CD8-positive, alpha-beta T cell (primary cell): ENCODE measurements at places on chromosomes 2 and 18. TPM values are rescaled to one million over a fixed set of nuclear protein-coding genes. Genes with fewer than 3 reads are reported as not detected.

DNA sequence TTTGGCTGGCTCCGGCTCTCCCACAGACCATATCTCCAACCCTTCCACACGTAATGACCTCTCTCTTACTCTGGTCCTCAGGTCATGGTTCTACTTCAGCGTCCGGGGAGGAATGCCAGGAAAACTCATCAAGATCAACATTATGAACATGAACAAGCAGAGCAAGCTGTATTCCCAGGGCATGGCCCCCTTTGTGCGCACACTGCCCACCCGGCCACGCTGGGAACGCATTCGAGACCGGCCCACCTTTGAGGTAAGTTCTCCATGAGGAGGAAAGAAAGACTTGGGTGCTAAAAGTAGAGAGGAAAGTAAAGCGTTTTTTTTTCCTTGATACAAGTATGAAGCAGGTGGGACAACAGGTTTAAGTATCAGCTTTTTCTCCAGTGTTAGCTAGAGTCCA is 1.9 kb downstream of the AGBL5 start:
- DNase-seq, result no peak

DNA sequence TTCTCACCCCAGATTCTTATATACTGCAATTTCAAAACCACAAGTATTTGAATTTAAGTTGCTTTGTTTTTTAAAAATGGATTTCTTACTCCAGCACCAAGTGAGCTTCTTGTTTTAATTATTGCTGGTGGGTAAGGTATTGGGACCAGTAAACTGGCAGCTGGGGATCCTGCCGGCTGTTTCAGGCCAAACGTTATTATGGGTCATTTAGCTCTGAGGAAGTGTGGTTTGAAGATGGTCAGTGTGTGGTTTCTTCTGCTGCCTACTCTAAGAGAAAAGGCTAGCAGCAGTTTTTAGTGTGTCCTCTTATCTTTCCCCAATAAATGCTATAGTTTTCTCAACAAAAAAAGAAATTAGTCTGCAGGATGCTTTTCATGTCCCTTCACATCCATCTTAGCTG is 30.6 kb downstream of the CFAP221 start:
- DNase-seq, result no peak

- no peak for DNase-seq
Observed at GRCh38 chr2:99605036-99605435, 115.2 kb upstream of the REV1 start.

DLGAP1 gene
- total RNA-seq, result not detected

- no peak for DNase-seq
Observed at GRCh38 chr2:135555311-135555710, 24.0 kb downstream of the R3HDM1 start.

DNA sequence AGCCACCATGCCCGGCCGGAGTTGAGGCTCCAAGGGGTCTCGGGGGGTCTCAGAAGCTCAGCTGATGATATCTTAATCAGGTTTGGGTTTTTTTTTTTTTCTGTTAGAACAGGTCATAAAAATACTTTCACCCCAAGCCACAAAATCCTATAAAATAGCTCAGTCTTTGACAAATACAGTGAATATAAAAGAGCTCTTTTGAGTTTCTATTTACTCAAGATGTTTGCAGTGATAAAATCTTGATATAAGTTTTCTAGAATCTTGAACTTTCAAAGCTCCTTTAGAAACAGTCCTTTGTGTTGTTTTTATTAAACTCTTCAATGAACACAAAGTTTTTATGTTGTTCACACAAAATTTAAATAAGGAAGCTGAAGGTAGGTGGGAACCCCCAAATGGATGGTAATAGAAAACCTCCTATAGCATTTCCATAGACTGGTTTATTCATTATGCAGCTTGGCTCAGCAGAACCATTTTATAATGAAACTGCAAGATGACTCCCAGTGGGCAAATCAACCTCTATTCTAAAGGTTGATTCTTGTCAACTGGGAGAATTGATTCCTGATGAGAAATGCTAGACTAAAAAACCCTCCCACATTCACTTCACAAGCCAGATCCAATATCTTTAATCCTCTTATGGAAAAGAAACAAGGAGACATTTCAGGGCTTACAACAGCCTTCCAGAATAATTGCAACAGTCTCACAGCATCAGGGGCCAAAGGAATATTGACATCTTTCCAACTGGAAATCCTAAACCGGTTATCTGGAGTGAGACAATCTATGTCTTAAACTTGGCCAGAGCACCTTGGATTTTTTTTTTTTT is 13.6 kb upstream of the NARS1 start:
- DNase-seq, result no peak

DNA sequence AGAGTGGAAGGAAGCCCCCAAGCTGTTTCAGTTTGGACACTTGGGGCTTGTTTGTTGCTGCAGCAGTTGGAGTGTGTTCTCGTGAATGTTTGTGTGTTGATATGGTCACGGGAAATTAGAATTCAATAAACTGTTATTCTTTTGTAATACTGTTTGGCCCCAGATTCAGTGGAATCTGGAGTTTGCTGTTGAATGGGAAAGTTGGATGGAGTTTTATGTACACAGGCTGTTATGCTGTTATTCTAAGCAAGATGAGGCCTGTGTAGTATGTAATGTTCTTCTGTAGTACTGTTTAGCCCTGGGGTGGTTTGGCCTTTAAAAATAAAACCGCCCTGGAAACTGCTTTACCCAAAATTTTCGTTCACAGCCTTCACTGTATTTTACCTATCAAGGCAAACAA is 810.4 kb upstream of the HS6ST1 start:
- DNase-seq, result no peak

SLC14A1 gene
- total RNA-seq, result 3.0 TPM

GDF7 gene
- not detected for total RNA-seq

- DNase-seq, result no peak
Observed at GRCh38 chr18:72063001-72063400, 481.1 kb downstream of the CBLN2 start.

GRCh38 chr2:42256505-42256904 is 87.4 kb downstream of the EML4 start:
- DNase-seq, result no peak

DNA sequence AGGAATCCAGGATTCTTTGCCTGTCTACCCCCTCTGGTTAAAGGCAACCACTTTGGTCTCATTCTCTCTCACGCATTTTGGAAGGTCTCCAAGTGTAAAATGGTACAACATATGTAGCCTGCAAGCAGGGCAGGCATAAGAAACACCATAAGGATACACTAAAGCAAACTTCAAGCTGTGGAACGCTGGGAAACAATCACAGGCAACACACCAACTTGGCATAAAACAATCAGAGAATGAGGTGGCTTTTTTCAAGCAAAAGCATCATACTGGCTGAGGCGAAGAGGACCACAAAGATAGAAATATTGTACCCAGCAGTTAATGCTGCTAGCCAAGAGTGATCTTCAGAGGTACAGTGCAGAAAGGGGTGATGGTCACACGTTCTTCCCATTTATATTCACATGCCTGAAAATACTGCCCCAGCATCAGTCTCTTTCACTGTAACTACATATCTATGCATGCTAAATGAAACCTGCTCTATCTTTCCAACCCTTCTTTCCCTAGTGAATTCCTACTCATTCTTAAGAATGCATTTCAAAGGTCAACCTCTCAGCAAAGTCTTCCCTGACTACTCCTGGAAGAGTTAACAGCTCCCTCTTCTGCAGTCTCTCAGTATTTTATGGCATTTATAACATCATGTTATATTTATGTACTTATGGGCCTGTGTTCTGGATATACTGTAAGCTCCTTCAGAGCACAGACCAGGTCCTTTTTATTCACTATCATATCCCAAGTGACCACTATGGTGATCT is 71.9 kb upstream of the GALNT5 start:
- DNase-seq, result no peak

DNA sequence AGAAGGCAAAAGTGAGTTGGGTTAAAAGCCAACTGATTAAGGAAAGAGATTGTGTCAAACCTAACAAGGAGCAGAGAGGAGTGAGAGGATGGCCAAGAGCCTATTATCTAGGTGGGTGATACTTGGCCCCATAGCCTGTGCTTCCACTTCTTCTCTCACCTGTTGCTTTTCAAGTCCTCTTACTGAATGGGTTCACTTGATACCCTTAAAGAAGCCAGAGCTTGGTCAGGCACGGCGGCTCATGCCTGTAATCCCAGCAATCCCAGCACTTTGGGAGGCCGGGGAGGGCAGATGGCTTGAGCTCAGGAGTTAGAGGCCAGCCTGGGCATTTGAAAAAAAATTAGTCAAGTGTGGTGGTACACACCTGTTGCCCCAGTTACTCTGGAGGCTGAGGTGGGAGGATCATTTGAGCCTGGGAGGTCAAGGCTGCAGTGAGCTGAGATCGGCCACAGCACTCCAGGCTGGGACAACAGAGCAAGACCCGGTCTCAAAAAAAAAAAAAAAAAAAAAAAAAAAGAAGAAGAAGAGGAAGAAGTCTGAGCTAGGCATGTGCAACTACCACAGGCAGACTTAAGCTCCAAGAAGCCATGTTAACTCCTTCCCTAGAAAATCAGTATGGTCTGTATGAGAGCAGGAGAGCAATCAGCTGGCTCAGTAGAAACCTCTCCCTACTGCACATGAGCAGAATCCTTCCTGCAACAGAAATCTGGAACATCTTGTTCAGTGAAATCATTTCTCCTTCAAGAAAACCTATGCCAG is 28.4 kb upstream of the ME2 start:
- DNase-seq, result no peak

ITSN2 gene
- total RNA-seq, result 89.3 TPM

DNA sequence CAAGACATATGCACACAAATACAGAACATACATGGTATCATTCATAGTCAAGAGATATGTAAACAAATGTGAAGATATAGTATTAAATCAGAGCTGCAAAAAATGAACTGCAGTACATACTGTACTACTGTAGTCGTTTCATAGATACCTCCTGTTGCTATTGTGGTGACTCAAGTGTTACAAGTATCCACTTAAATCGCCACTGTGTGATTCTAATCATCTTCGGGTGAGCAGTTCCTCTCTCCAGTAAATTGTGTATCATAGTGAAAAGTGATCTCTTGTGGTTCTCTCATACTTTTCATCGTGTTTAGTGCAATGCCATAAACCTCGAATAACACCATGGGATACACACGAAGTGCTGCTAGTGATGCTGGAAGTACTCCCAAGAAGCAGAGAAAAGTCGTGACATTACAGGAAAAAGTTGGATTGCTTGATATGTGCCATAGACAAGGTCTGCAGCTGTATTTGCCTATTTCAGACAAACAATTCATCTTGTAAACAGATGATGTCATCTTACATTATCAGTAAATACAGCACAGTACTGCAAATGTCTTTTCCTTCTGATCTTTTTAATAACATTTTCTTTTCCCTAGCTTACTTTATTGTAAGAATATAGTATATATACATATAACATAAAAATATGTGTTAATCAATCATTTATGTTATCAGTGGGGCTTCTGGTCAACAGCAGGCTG is 222.2 kb downstream of the BCL11A start:
- DNase-seq, result no peak

GRCh38 chr2:47867205-47867604 is 39.1 kb downstream of the FBXO11 start:
- DNase-seq, result no peak

DYNAP gene
- total RNA-seq, result not detected

EFR3B gene
- not detected for total RNA-seq

GRCh38 chr2:105055613-105056012 is 17.7 kb downstream of the MRPS9 start:
- DNase-seq, result no peak

NCKAP5 gene
- not detected for total RNA-seq

IGFBP5 gene
- not detected for total RNA-seq

NOP58 gene
- total RNA-seq, result 352 TPM

RBFA gene
- total RNA-seq, result 11.9 TPM

TCF23 gene
- not detected for total RNA-seq

GRCh38 chr2:113910967-113911678 is 21.2 kb downstream of the ACTR3 start:
- DNase-seq, result no peak

DSG1 gene
- total RNA-seq, result not detected

DNA sequence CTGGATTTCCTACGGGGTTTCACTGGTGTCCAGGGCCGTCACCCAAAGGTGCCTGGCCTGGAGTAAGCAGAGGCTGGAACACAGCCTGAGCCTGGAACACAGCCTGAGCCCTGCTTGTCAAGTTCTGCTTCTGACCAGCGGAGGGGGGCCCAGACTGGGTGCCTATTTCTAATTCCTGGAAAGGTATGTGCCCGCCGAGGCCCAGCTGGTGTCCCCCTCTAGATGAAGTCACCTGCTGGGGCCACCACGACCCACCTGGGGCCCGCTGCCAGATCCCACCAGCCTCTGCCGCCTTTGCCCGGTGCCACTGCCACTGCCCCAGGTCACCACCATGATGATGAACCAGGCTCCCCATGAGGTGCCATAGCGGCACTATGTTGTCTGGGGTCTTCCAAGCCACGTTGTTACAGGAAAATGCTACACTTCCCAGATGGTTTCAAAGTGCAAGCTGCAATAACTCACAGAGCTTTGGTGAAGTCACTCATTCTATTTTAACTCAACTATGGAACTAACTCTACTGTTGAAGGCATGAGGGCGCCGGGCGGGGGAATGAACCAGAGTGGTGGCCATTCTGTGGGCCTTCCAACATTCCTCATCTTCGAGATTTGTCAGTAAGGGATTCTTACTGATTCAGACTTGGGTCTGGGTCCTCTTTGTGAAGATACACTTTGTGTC is 40.9 kb upstream of the LAPTM4A start:
- DNase-seq, result no peak

KLHL14 gene
- total RNA-seq, result 0.17 TPM

GRCh38 chr2:88022669-88022921 is 6.2 kb upstream of the RNU2-63P start:
- no peak for DNase-seq

DNA sequence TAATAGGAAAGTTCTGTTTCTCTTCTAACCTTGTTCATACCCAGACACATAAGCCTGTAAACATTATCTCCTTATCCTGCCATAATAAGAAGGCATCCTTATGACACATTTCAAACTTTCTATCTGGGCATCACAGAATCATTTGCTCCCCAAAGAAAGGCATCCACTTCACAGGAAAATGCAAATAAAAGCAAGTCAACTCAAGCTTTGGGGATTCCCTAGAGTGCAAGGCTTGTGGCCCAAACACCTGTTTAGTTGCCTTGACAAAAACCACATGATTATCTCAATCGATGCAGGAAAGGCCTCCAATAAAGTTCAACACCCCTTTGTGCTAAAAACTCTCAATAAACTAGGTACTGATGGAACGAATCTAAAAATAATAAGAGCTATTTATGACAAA is 195.7 kb upstream of the GALNT5 start:
- DNase-seq, result no peak
